ENCODE measurements at places on chromosomes 1 and 21.

DNA sequence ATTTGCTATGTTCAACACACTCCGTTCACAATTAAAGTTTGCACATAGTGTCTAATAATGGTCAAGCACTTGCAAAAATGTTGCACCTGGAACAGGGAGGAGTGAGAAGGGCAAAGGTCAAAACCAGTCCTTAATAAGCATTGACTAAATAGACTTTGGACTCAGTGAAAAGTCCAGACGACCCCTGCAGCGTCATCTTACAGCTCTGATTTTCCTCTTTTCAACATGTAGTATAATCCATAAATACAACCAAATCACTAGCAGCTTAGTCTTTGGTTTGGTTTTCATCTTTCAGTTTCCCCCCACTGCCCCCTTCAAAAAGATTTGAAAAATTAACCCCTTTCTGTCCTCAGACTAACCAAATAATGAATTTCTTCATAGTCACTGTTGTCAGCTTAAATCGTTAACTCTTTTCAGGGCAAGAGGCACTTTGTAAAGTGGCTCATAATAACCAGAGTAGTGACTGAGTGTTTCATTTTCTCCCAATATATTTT lies 290.3 kb downstream of the PTPRC start:
- DNase-seq, result no peak

- DNase-seq, result no peak
Observed at GRCh38 chr1:29906927-29907326, 670.6 kb downstream of the PTPRU start.

- DNase-seq, result peak; percentile 6
Observed at GRCh38 chr1:204150702-204151551, 917 bp downstream of the ETNK2 start.

- no peak for DNase-seq
Observed at GRCh38 chr1:37362594-37363385, 111.6 kb upstream of the ZC3H12A start.

DNA sequence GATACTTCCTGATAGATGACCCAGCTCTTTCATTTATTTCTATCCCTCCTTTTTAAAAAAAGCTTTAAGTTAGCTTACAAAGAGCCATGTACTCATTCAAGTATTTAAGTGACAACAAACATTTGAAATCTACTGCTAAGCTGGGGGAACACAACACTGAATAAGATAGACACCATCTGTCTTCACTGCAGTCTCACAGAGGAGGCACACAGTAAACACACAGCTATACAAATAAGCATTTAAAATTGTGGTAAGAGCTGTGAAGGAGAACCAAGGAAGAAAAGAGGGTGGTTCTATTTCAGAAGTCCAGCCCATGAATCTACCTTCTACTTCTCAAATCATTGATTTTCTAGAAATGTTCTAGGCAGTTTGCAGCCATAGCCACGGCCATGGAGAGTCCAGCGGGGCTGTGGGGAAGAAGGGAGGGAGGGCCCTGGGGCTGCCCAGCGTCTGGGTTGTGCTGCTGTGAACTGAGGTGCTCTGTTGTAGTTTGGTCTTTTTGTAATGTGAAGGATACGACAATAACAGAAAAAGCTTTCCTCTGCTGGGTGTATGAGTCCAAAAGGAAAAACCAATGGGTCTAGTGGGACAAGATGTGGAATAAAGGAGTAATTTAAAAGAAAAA lies 28.2 kb downstream of the PRDM2 start:
- no peak for DNase-seq

Measured in CD4-positive, alpha-beta T cell treated with Interleukin-12 subunit alpha and Interleukin-12 subunit beta, for 1 hour (primary cell).